CD4-positive, alpha-beta T cell (primary cell): ENCODE measurements at places on chromosomes 7 and 10.

DNA sequence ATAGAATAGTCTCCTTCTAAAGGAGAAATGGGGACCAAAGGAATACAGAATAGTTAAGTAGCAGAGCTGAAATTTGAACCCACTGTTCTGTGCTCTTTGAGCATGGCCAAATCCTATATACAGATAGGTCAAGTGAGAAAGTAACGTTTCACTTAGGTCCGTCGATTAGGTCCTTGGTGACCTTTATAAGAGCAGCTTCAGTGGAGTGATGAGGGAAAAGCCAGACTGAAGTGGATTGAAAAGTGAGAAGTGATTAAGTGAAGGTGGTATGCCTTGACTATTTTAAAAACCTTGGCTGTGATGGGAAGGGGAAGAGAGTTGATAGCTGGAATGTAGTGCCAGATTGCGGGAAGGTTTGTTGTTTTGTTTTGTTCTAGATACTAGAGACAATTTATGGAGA lies 10.6 kb upstream of the LSMEM1 start:
- DNase-seq, result no peak

DNA sequence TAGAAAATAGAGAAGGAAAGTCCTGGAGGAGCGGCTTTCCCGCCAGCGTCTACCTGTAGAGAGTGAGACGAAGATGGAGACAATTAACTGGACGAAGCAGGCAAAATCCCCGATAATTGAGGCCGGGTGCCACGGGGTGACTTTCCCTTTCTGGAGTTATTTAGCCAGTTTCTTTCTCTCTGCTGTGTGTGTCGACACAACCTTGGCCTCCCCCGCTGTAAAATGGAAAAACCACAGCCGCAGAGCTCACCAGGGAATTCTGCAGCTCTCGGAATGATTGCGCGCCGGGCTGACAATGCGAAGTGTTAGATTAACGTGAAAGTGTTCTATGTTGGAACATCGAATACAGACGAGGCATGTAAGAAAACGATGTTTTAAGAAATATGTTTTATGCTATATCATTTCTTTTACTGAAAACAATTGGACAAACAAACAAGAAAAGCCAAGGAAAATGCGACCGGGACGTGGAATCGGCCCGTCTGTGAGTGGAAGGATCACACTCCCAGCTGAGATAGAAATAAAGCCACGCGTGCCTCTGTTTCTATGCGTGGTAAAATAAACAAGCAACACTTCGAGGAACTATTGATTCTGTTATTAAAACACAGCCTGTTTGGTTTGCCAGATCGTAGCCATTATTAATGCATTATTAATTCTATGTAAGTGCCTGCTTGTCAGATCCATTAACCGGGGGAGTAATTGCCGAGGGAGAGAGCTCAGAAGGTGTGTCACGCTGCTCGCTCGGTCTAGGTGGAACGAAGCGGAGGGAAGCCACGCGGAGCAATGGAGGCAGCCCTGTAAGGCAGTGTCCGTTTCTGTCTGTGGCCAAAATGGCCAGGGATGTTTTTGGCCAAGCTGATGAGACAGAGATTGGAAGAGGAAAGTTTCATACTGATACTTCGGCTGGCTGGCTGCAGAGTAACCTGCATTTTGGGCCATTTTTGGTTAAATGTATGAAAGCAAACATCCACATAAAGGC lies 129.4 kb downstream of the DNAJB6 start:
- no peak for DNase-seq

DNA sequence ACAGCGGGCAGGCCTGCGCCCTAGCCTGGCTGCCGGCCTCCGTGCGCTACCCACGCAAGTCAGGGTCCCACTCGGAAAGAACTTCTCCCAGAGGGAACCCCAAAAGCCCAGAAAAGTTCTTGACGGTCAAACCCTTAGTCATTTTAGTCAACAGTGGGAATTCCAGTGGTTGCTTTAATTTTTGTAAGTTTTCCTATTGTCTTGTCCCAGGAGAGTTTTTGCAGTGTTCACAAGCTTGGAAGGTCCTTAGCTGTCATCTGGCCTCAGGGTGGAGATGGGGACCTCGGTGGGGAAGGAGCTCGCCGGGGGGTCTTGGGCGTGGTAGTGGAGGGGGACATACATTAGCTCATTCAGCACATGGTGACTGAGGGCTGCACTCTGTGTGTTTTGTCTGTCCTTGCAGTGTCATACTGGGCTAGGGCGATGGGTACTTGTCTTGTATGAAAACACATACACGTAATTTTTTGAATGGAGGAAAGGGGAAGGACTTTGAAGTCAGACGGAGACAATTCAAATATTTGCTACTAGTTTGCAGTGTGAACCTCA lies 736 bp downstream of the MINDY4 start:
- DNase-seq, result no peak

GRCh38 chr7:50304911-50305582 lies 531 bp downstream of the IKZF1 start:
- peak; percentile 82 for DNase-seq

- DNase-seq, result no peak
Observed at GRCh38 chr7:134691546-134692343, 45.1 kb downstream of the BPGM start.

DNA sequence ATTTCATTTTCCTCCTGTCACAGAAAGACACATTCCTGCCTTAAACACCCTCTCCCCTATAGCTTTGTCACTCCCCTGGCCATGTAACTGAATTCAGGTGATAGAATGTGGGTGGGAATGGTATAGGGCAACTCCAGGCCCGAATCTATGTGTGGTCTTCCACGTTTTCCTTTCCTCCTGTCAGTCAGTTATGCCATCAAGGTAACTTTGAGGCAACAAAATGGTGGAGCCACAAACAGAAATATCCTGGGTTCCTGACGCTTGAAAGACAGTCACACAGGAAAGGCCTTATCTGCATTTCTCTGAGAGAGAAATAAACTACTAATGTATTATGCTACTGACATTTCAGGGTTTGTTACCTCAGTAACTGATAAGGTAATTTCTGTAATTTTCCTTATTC lies 326.8 kb downstream of the HPSE2 start:
- DNase-seq, result no peak

- no peak for DNase-seq
Observed at GRCh38 chr10:126124668-126125349, 228.4 kb downstream of the FANK1 start.

GRCh38 chr7:107021600-107021999 lies 22.9 kb upstream of the PRKAR2B start:
- DNase-seq, result no peak

GRCh38 chr10:125159486-125159931 lies 854 bp downstream of the CTBP2 start:
- DNase-seq, result peak; percentile 16
